ENCODE measurements at places on chromosomes 7 and 10.

GRCh38 chr10:125154529-125154928, 5.8 kb downstream of the CTBP2 start:
- no peak for DNase-seq

DNA sequence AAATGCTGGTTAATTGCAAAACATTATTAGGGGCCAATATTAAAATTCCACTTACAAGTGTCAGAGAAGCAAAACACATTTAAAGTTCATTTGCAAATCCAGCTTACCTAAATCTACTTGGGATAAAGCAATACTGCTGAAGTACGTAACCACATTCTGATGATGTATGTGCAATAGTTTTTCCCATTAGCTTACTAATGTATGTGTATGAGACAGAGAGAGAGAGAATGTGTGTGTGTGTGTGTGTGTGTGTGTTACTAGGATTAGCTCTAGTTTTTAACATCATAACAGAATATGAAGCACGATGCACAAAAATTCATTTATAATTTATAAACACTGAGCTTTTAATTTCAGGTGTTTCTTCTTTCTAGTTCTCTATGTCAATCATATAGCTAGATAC, 1074.2 kb upstream of the C7orf33 start:
- DNase-seq = no peak

GRCh38 chr7:34070511-34071323, 165.4 kb downstream of the BMPER start:
- DNase-seq = no peak

DNA sequence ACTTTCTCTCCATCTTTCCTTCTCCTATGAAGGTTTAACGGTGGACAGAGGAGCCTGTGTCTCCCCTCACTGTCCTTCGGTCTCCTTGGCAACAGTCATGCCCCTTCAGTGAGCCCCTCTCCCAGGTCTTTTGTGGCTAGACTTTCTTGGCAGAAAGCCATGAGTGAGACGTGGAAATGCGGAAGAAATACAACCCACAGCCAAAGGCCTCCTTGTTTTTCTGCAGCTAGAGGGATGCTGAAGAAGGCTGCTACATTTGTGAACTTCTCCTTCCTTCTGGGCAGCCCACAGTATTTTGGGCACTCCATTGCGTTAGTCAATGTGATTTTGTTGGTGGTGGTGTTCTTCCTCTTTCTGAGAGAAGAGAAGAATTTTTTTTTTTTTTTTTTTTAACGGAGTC, 333.7 kb upstream of the PODXL start:
- no peak for DNase-seq

DNA sequence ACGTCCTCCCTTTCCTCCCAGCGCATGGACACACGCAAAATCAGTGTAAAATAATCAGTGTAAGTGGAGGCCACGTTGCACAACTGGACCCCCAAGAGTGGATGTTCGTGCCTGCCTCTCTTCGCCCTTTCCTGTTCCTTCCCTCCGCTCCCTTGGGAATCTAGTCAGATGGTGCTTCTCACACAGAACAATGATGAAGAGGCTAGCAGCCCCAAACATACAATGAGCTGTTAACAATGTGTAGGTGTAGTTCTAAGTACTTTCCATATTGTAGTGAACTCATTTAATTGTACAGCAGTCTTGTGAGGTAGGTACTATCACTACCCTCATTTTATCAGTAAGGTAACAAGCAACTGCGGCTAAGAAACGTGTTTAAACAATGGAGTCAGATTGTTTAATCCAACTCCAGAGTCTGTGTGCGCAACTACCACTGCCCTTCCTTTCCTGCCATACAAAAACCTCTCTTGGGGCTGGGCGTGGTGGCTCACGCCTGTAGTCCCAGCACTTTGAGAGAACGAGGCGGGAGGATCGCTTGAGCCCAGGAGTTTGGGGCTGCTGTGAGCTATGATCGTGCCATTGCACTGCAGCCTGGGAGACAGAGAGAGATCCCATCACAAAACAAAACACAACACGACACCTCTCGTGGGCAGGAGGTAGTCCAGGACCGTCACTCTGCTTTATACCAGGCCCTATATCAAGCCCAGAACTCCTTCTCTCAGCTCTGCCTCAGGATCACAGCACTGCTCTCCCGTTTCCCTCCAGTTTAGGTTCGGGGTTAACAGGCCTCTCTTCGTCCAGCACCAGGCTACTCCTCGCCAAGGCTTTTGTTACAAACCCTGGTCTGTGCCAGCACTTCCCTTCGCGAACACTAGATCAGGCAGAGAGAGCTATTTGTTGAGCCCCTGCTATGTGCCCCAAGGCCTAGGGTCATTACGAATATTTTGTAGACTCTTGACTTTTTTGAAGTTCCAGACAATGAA, 1.1 kb downstream of the FKBP9 start:
- DNase-seq = no peak

GRCh38 chr10:32033171-32033570, 23.1 kb downstream of the KIF5B start:
- no peak for DNase-seq

DNA sequence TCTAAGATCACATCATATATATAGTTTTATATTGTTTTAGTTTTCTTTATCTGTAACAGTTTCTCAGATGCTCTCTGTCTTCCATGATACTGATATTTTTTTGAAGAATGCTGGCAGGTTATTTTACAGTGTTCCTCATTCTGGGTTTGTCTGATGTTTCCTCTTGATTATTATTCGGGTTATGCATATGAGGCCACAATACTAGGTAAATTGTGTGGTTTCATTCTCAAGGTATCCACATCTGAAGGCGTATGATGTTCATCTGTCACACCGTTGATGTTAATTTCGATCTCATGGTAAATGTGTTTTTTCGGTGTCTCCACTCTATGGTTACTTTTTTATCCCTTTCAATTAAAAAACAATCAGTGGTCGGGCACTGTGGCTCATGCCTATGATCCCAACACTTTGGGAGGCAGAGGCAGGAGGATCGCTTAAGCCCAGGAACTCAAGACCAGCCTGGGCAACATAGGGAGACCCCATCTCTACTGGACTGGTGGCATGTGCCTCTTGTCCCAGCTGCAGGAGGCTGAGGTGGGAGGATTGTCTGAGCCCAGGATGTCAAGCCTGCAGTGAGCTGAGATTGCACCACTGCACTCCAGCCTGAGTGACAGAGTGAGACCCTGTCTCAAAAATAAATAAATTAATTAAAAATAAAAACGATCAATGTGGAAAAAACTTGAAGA, 108.9 kb downstream of the TPST1 start:
- no peak for DNase-seq

DNA sequence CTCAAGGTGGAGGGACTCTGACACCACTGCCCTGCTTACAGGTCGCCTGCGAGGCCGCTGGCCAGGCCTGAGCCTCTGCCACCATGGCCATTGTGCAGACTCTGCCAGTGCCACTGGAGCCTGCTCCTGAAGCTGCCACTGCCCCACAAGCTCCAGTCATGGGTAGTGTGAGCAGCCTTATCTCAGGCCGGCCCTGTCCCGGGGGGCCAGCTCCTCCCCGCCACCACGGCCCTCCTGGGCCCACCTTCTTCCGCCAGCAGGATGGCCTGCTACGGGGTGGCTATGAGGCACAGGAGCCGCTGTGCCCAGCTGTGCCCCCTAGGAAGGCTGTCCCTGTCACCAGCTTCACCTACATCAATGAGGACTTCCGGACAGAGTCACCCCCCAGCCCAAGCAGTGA, 2.8 kb downstream of the LZTS2 start:
- DNase-seq = no peak

GRCh38 chr10:29877793-29878491, 181.4 kb downstream of the JCAD start:
- DNase-seq = no peak

All from stimulated activated CD4-positive, alpha-beta T cell treated with anti-CD3 and anti-CD28 coated beads, TNF-alpha, amount 100 ng/mL, for 24 hours (primary cell).